Thoracic aorta (tissue), 2 donors: ENCODE measurements at places on chromosomes 11 and 22. TPM values are rescaled to one million over a fixed set of nuclear protein-coding genes. Genes with fewer than 3 reads are reported as not detected.

RHOD gene
- 31.9 TPM for total RNA-seq

GRCh38 chr22:19120829-19121630, 1.2 kb downstream of the DGCR2 start:
- H3K4me3 ChIP-seq = peak overlapping the region; percentile 89
- no peaks in the 10 kb centered on the region for H3K27me3 ChIP-seq
- H3K4me1 ChIP-seq = peaks cover 24% of the 10 kb centered on the region
- DNase-seq = no peak
- peak overlapping the region; percentile 82 for H3K27ac ChIP-seq

DNA sequence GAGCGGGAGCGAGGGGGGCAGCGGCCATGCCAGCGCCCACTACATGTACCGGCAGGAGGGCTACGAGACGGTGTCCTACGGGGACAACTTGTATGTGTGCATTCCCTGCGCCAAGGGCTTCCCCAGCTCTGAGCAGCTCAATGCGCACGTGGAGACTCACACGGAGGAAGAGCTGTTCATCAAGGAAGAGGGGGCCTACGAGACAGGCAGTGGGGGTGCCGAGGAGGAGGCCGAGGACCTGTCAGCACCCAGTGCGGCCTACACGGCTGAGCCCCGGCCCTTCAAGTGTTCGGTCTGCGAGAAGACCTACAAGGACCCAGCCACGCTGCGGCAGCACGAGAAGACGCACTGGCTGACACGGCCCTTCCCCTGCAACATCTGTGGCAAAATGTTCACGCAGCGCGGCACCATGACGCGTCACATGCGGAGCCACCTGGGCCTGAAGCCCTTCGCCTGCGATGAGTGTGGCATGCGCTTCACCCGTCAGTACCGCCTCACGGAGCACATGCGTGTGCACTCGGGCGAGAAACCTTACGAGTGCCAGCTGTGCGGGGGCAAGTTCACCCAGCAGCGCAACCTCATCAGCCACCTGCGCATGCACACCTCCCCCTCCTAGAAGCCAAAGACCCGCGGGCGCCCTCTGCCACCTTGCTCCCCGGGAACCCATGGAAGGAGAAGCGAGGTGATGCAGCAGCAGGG, 20.9 kb upstream of the TMEM191C start:
- H3K27me3 ChIP-seq = no peaks in the 10 kb centered on the region
- H3K4me3 ChIP-seq = no peak overlapping the region
- no peaks in the 10 kb centered on the region for H3K4me1 ChIP-seq
- no peak overlapping the region for H3K27ac ChIP-seq

DNA sequence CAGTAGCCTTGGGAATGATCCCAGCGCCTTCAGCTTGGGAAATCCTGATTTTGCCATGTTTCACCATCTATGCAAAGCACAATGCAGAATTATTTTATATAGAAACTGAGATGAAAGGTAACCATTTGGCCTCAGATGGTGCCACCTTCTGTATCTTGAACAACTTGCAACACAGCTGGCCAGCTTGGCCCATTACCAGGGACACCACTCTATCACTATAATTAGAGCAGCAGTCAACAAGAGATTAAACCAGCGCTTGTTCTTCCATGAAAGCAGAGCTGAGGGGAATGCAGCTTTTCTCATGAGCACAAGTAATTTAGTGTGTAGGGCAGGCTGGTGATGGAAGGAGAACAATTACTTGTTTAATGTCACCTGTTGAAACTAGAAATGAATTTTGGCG, 6.7 kb upstream of the ZDHHC13 start:
- DNase-seq = no peak
- H3K27me3 ChIP-seq = no peaks in the 10 kb centered on the region
- no peaks in the 10 kb centered on the region for H3K36me3 ChIP-seq
- H3K27ac ChIP-seq = no peak overlapping the region

- no peak overlapping the region for H3K27ac ChIP-seq
- no peak for DNase-seq
- H3K4me3 ChIP-seq = no peak overlapping the region
- H3K27me3 ChIP-seq = no peaks in the 10 kb centered on the region
- H3K4me1 ChIP-seq = peaks cover 3% of the 10 kb centered on the region
These were observed 13.7 kb downstream of the RASD2 start for GRCh38 chr22:35554297-35554845.

OR8G1 gene
- not detected for total RNA-seq

DNA sequence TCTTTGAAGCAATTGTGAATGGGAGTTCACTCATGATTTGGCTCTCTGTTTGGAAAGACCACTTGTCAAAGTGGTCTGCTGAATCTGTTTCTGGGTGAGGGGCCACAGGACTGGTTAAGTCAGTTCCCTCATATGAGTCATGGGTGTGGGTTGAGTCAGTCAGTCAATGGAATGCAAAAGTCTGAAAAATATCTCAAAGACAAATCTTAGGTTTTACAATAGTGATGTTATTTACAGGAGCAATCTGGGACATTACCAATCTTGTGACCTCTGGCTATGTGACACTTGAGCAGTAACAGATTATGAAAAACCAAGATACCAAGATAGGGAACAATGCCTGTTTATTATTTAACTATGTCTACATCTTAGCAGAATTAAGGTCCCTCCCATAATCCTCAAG, 311.6 kb downstream of the AASDHPPT start:
- no peak overlapping the region for H3K4me3 ChIP-seq
- no peaks in the 10 kb centered on the region for H3K36me3 ChIP-seq
- no peak for DNase-seq
- no peak overlapping the region for H3K27ac ChIP-seq
- H3K4me1 ChIP-seq = no peaks in the 10 kb centered on the region
- H3K27me3 ChIP-seq = no peaks in the 10 kb centered on the region

- H3K4me1 ChIP-seq = peaks cover 23% of the 10 kb centered on the region
- H3K4me3 ChIP-seq = no peak overlapping the region
- peaks cover 17% of the 10 kb centered on the region for H3K36me3 ChIP-seq
- DNase-seq = peak; percentile 43
These were observed 13.3 kb upstream of the SH3BP1 start for GRCh38 chr22:37626144-37626543.

DNA sequence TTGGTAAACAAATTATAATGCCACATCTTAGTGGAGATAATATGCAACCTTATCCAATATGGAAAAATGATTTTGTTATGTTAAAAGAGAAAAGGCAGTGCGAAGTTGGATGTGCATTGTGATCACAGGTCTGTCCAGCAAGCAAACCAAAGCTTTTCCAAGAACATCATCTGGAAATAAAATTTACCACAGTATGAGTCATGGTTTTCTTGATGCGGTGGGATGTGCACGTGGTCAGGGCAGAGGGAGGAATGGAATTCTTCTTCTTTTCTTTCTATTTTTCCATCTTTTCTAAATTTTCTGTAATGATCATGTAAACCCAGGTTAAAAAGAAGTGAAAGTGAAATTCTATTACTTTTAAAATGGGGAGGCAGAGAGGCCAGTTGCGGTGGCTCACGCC, 169.8 kb downstream of the C11orf91 start:
- H3K27ac ChIP-seq = no peak overlapping the region
- H3K4me3 ChIP-seq = no peak overlapping the region
- no peaks in the 10 kb centered on the region for H3K27me3 ChIP-seq
- no peak for DNase-seq

DNA sequence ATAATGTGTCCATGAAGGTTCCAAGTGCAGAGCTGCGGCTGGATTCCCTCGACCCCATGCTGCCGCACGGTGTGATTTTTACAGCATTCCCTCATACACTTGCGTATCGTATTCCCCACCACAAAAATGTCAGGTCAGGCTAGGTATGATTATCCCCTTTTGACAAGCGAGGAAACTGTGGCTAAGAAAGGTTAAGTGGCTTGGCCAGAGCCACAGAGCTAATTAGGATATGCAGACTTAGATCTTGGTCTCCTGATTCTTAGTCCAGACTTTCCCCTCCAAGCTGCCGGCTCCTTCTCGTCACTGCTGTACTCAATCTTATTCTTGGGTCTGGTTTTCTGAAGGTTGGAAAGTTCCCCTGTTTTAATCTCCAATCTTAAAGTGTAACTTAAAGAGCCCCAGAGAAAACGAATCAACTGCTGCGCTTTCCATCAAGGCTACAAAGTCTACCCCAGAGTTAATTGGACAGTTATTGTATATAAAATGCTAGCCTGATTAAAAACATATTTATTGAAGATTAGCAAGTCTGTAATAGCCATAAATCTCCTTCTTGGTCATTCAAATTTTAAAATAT, 176.6 kb downstream of the ADAMTS15 start:
- peaks cover 6% of the 10 kb centered on the region for H3K4me1 ChIP-seq
- H3K4me3 ChIP-seq = no peak overlapping the region
- no peaks in the 10 kb centered on the region for H3K36me3 ChIP-seq
- no peaks in the 10 kb centered on the region for H3K27me3 ChIP-seq
- no peak overlapping the region for H3K27ac ChIP-seq

CDC45 gene
- total RNA-seq = 0.99 TPM

MRGPRE gene
- total RNA-seq = not detected

- no peaks in the 10 kb centered on the region for H3K36me3 ChIP-seq
- H3K27me3 ChIP-seq = no peaks in the 10 kb centered on the region
- DNase-seq = no peak
- H3K27ac ChIP-seq = no peak overlapping the region
These were observed 331.6 kb upstream of the ANO5 start for GRCh38 chr11:21861314-21861713.

KIF18A gene
- total RNA-seq = not detected

PARVB gene
- total RNA-seq = 17.2 TPM

GGTLC3 gene
- total RNA-seq = not detected

ZNRD2 gene
- 38.4 TPM for total RNA-seq

DNA sequence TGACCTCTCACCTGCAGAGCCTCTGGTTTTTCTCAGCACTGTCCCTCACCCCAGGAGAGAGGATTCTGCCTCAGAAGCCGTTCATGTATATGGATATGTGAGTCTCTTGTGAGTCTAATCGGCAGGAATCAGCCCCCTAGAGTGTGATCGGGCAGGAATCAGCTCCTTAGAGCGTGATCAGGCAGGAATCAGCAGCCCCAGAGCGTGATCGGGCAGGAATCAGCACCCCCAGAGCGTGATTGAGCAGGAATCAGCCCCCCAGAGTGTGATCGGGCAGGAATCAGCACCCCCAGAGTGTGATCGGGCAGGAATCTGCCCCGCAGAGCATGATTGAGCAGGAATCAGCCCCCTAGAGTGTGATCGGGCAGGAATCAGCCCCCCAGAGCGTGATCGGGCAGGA, 80.0 kb upstream of the EIF3D start:
- H3K4me3 ChIP-seq = no peak overlapping the region
- H3K36me3 ChIP-seq = no peaks in the 10 kb centered on the region
- no peak overlapping the region for H3K27ac ChIP-seq
- no peak for DNase-seq
- no peaks in the 10 kb centered on the region for H3K4me1 ChIP-seq

DNA sequence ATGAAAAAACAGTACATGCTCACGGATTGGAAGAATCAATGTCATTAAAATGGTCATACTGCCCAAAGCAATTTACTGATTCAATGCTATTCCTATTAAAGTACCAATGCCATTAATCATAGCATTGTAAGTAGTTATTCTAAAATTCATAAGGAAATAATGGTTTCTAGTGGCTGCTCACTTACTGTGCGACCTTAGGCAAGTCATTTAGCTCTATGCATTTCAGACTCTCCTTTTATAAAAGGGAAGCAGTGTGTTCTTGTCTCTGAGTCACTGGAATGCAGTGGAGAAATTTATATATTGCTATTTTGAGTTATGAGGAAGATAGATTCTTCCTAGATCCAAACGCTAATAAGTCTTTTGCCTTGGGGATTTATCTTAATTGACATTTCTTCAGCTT, 174.8 kb downstream of the KCNA4 start:
- no peak overlapping the region for H3K4me3 ChIP-seq
- no peak overlapping the region for H3K27ac ChIP-seq
- no peak for DNase-seq
- H3K27me3 ChIP-seq = no peaks in the 10 kb centered on the region

GRCh38 chr11:133940034-133940433, 16.7 kb downstream of the IGSF9B start:
- no peaks in the 10 kb centered on the region for H3K27me3 ChIP-seq
- H3K4me1 ChIP-seq = no peaks in the 10 kb centered on the region

IGSF9B gene
- total RNA-seq = 77.2 TPM

DNA sequence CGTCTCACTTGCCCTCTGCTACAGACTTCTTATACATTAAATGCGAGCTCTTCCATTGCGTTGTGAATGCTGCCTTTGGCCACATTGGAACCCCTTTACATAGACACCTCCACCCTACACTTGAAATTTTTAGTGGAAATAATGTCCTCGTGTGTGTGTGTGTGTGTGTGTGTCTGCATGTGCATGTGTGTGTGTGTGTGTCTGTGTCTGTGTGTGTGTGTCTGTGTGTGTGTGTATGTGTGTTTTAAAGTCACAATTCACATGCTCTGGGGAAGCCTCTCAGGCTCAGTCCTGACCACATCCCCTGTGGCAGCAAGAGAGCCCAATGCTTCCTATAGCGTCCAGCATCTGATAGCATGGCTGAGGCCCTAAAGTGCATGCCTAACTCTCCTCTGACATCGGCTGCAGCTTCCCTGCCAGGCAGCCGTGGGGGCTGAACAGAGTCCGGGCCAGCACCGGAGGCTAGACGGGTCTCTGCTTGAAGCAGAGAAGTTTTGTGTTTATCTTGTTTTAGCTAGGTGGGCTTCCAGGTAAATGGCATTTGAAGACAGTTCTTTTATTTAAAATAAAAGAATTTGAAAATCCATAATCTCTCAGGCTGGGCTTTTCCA, 64.5 kb upstream of the EMID1 start:
- DNase-seq = no peak
- no peaks in the 10 kb centered on the region for H3K4me1 ChIP-seq
- H3K36me3 ChIP-seq = peaks cover 8% of the 10 kb centered on the region
- H3K27ac ChIP-seq = no peak overlapping the region
- no peaks in the 10 kb centered on the region for H3K27me3 ChIP-seq

- H3K4me3 ChIP-seq = peak overlapping the region; percentile 69
- H3K27ac ChIP-seq = no peak overlapping the region
- no peak for DNase-seq
- H3K27me3 ChIP-seq = peaks cover 7% of the 10 kb centered on the region
These were observed 475 bp downstream of the MAPK12 start for GRCh38 chr22:50260801-50261614.

XKR3 gene
- not detected for total RNA-seq

DNA sequence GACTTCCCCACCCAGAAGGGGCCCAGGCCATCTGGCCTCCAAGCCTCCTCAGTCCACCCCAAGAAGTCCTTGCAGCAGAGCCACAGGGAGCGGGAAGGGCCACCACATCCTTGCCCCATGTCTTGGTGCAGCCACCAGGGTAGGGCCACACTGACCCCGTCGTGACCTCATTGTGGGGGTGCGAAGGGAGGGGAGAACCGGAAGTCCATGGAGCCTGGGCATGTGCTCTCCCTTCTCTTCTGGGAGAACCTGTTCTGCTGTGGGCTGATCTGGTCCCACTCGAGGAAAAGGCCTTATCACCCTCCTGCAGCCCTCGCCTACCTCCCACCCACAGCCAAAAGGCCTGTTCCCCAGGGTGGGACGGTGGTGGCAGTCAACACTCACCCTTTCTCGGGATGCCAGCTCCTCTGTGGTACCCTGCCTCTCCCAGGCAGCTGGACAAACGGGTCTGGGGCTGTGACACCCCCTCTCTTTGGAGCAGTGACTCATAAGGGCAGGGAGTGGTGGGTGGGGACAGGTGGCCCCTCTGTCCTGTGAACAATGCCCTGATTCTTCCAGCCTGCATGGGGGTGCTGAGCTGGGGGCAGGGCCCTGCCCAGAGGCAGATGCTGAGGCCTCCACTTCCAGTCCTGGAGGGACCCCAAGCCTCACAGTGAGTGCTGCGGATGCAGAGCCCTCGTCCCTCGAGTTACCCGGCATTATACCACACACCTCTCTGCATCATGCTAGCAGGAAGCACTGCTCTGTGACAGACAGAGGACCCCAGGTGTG, 14.6 kb upstream of the CTSD start:
- no peak overlapping the region for H3K27ac ChIP-seq
- no peaks in the 10 kb centered on the region for H3K4me1 ChIP-seq
- no peak for DNase-seq
- no peaks in the 10 kb centered on the region for H3K36me3 ChIP-seq
- H3K27me3 ChIP-seq = no peaks in the 10 kb centered on the region

SMC1B gene
- not detected for total RNA-seq
